SW 1271 (cell line): ENCODE measurements at places on chromosomes 1 and 21.

GRCh38 chr1:184958554-184959353, 15.6 kb downstream of the NIBAN1 start:
- DNase-seq, result no peak

- no peak for DNase-seq
These were observed 5.0 kb downstream of the AGT start for GRCh38 chr1:230708631-230709580.

GRCh38 chr1:200861937-200862647, 10.7 kb upstream of the GPR25 start:
- DNase-seq, result no peak

GRCh38 chr1:223520200-223520599, 127.0 kb downstream of the CCDC185 start:
- no peak for DNase-seq

- DNase-seq, result no peak
These were observed 38.2 kb upstream of the TARDBP start for GRCh38 chr1:10973956-10974881.

- no peak for DNase-seq
These were observed 17.1 kb upstream of the KIF1B start for GRCh38 chr1:10193288-10193687.
